G401 (cell line): ENCODE measurements at places on chromosomes 7 and 10. TPM values are rescaled to one million over a fixed set of nuclear protein-coding genes. Genes with fewer than 3 reads are reported as not detected.

ZNF775 gene
- 21.0 and 23.4 TPM in 2 replicates for total RNA-seq

PRSS37 gene
- total RNA-seq = not detected in 2 replicates

CDNF gene
- 0.27 and 0.49 TPM in 2 replicates for total RNA-seq

MNX1 gene
- total RNA-seq = 1.0 and 1.6 TPM in 2 replicates

SLC39A12 gene
- not detected in 2 replicates for total RNA-seq

TPK1 gene
- total RNA-seq = 1.6 and 2.0 TPM in 2 replicates

ACADSB gene
- 6.5 and 10.9 TPM in 2 replicates for total RNA-seq

GRCh38 chr7:99730238-99730810 is 4.7 kb downstream of the CYP3A7 start:
- DNase-seq = no peak

DNA sequence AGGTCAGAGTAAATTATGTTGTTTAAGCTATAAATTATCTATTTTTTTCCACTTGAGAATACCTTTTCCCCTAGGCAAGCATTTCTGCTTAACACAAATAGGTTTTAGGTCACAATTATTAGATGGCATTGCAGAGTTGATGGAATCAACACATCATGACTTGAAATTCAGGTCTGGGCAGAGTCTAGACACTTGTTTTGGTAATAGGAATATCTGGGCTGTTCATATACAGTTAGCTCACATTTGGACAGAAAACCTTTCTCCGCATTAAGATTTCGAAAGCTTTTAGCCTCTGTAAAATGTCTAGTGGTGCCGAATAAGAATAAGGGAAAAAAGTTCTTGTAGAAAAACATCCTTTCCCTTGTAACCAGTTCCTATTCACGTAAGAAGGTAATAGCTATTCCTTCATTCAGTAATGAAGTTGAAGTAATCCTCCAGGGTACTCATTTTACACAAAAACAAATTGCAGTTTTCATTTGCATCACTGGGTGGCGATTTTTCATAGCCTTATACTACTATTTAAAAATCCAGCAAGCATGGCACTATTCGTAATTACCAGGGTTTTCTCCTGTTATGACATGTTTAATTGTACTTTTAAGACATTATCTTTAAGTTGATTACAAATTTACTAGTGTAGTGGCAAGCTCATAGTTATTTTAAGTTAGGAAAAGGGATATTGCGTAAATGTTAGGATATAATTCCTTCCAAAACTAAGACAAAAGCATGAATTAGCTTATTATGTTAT is 37.0 kb downstream of the RPA3 start:
- peak; percentile 93 for DNase-seq

GRCh38 chr7:42440951-42441350 is 203.9 kb upstream of the GLI3 start:
- no peak for DNase-seq

DNA sequence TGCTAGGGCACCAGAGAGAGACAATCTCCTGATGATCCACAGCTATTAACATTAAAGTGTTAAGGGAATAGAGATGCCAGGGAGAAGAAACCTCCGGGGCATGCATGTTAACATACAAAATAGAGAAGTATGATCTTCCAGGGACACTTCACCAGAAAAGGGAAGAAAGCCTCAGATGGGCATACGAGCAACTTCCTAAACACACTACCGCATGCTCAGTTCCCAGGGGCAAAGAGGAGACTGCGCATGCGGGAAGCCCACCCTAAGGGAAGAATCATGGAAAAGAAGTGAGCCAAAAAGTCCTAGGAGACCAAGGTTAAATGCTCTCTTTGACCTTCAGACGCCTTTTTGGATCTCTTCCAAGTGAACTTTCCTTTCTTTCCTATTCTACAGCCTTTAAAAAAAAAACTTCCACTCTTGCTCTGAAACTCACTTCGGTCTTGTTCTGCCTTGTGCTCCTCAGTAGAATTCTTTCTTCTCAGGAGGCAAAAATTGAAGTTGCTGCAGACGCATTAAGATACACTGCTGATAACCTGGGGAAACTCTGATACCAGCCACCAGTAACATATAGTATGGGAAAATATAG is 1211.3 kb downstream of the REEP3 start:
- no peak for DNase-seq

- DNase-seq = no peak
Measured at GRCh38 chr10:120940299-120940900, 89.2 kb downstream of the WDR11 start.

DNA sequence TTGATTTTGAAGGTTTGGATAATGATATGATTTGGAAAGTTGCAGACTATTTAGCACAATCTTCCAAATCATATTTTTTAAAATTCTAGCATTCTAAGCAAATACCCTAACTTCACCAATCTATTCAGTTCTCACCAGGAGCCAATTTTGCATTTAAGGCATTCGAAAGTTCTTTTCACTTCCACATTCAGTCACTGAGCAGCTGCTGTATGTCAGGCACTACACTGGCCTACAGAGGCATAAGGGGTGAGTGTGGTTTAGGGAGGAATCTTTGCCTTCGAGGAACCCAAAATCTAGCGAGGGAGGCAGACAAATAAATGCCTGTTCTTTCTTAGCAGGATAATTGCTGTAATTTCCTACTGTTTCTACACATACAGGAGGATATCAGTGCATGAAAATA is 10.7 kb upstream of the UCN3 start:
- DNase-seq = no peak

DNA sequence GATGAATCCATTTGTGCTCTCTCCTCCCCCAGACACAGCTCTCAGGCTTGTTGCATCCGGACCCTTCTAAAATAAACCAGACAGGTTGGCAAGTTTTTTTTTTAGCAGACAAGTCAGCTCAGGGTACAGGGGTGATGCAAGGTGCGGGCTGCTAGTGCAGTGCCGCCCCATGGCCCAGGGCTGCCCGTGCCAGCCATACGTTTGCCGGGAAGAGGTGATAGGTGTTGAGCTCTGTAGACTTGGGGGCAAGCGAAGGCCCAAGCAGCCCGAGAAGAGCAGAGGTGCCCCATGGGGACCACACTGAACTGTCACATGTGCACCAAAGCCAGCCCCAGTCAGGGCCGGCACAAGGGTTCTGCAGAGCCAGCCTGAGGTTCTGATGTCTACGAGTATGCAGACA is 57.1 kb upstream of the PDSS1 start:
- no peak for DNase-seq

GRCh38 chr10:94205396-94205831 is 157.3 kb downstream of the NOC3L start:
- DNase-seq = no peak

GRCh38 chr10:95260909-95261552 is 29.8 kb downstream of the PDLIM1 start:
- no peak for DNase-seq

DNA sequence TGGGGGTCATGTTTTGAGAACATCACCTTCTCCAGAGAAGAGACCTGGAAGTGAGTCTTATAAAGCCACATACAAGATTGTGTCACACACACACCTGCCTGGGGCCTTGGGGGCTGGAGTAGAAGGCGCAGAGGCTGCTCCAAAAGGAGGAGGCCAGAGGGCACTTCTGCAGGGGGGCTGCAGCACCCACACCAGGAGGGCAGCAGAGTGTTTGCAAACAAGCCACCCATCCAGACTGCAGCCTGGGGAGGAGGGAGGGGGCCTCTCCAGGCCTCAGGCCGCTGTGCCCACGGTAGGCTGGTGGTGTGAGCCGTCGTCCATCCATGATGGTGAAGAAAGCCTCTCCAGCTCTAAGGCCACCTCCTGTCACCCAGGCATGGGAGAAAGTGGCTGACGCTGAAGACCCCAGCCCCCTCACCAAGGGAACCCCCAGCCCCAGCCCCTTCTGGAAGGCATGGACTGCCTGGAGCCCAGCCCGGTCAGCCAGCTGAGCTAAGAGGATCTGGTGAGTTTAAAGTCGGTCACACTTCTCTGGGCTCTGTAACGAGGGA is 77.5 kb downstream of the FOXL3 start:
- no peak for DNase-seq

DNA sequence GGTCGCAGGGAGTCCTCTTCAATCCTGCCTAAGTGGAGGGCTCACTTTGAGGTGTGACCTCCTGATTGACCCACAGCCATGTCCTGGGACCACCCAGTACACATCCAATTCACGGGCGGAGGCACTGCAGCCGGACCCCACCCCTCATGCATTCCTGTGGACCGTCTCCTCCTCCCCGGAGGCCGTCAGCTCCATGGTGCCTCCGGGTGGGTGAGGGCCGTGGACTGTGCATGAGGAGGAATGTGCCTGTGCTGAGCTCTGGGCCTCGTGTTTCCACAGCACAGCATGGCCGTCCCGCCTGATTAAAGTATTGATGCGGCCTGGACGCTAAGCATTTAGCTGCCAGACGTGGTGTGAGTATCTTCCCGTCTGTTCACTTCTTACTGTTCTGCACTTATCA is 52.8 kb downstream of the CFAP46 start:
- DNase-seq = no peak

DNA sequence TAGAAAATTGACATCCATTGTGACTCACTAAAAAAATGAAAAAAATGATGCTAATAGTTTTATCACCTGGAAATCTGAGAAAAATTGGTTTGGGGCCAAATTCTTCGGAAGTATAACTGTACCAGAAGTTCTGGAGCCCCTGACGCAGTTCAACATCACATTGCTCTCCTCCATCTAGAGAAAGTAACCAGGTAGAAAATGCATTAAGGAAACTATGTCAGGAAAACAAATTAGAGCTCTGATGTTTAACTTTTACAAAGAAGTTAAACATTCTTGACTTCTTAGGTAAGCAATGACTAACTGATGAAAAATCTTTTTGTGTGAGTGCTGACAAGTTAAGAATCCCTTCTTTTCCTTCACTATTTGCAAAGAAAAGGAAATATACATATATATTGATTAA is 61.1 kb upstream of the TMEM196 start:
- DNase-seq = no peak

DNA sequence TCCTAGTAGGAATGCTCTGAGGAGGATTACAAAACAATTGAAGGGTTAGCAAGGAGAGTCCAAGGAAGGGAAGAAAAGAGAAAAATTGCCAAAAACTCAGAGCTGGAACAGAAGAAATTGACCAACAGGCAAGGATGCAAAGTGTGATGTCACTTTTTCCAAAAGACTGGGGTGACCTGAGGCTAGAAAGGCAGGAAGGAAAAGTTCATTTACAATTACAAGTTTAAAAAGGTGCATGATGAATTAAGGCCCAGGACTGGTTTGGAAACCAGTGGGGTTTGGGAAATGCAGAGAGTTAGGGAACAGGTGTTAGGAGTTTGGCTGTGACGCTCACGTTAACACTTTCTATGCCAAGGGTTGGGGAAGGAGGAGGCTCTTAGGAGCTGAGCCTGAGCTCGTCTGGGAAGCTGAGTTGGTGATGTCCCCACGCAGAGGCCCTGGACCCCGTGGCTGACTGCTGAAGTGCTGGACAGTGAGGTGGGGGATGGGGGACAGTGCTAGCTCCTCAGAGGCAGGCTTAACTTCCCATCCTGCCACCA is 92.6 kb upstream of the PODXL start:
- no peak for DNase-seq

GRCh38 chr7:108286290-108286904 is 156.2 kb upstream of the LAMB4 start:
- DNase-seq = no peak

GRCh38 chr7:22111661-22112060 is 166.0 kb upstream of the CDCA7L start:
- no peak for DNase-seq

DNA sequence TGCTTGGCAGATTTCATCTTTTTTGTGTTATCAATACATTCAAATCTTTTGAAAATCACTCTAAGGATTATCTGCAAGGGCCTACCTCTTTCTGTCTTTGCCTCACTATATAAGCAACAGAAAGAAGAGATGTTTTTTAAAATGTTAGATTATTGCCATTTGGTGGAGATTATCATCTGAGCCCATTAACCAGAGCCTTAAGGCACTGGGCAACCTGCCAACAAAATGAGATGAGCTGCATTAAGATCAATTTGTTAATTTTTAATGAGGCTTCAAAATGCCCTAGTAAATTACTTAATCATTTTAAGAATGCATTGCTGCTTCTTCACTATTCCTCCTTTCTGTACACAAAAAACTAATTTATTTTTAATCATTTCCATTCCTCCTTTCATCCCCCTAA is 314.1 kb downstream of the SNX13 start:
- peak; percentile 3 for DNase-seq

DNA sequence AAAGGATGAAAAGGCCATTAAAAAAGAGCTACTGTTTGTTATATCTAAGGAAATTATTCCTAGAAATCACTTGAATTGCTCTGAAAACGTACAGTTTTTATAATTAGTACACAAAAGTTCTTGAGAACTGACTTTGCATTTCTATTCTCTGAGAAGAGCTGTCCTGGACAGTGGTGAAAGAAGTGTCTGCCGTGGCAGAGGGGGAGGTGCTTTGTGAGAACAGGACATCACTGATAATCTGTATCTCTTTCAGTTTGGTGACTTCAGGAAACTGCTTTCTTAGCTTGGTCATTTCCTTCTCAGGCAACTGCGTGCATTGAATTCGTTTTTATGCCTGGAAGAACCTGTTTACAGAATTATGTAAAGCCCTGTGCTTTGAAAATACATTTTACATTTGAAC is 52.1 kb downstream of the POLL start:
- no peak for DNase-seq
